LNCaP clone FGC (cell line): ENCODE measurements at places on chromosomes 2 and 18.

GRCh38 chr18:23257137-23257536 lies 121.9 kb downstream of the CABLES1 start:
- no peak for DNase-seq

- no peak for DNase-seq
Measured at GRCh38 chr2:88637464-88637863, 10.2 kb upstream of the EIF2AK3 start.

GRCh38 chr18:63177919-63178821 lies 141.4 kb downstream of the BCL2 start:
- peak; percentile 62 for DNase-seq

GRCh38 chr2:154603682-154604081 lies 94.8 kb upstream of the KCNJ3 start:
- no peak for DNase-seq

DNA sequence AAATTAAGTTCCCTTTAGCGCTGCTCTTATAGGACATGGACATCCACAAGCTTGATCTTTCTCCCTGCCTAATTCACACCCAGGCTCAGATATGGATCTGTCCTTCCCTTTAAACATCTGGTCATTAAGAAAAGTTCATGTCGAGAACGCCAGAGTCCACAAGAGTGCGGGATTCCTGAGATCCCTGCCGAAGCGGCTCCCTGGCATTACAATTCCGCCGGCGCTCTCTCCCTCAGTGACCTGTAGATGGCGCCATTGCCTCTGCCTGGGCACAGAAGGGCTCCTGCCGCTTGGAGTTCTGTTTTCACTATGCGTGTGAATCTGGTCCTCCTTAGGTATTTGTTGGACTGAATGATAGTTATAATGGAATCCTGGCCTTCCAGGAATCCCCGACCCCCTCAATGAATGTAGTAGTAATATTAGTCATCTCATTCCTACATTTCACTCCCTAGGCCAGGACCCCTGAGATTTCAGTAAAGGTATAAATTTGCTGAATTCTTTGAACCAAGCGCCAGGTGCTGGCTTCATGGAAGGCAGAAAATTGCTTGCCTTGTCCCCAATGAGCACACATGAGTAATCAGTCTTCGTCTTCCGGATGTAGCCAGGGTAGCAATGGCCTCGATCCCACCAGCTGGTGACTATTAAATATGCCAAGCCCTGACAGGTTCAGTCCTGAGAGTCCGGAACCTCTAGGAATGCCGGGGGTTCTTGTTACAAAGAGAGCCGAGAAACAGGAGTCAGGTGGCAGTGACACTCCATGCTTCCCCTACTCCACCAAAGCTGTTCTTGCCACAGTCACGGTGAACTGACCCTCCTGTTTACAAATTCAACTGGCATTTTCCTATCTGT lies 26.4 kb upstream of the CD207 start:
- peak; percentile 31 for DNase-seq

- DNase-seq, result no peak
Measured at GRCh38 chr2:234348081-234348480, 148.8 kb downstream of the ARL4C start.

GRCh38 chr2:218888341-218888740 lies 7.7 kb downstream of the WNT10A start:
- DNase-seq, result no peak

- no peak for DNase-seq
Measured at GRCh38 chr18:8871489-8871888, 166.1 kb downstream of the MTCL1 start.

- DNase-seq, result no peak
Measured at GRCh38 chr2:41836948-41837347, 210.9 kb upstream of the PKDCC start.

DNA sequence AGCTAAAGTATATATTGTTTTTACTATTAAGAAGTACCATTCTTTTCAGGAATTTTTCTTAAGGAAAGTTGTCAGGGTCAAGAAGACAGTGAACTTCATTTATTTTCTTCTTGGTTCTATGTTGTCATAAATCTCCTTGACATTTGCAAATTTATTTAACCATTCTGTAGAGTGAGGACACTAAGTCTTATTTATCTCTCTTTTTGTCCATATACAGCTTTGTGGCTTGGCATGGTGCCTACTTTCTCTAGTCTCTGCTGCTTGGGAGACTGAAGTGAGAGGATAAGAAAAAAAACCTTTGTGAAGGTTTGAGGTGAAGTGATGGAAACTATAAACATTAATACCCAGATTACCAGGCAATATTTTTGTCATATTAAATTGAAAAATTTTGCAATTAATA lies 1389.4 kb downstream of the SUCLG1 start:
- no peak for DNase-seq

DNA sequence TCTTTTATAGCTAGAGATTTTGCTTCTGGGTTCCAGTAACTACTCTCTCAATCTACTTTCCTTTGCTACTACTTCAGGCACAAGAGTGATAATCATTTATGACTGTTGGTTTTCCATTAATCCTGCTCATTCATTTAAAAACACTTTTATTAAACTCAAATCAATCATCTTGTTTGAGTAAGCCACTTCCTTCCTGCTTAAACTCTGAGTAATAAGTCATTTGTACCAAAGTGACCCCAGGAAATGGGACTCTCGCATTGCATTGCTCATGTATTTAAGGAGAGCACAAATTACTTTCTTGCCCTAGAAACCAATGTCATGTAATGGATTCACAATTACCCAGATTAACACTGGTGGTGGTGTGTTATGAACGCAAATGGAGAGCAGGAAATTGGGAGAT lies 270.7 kb upstream of the HNMT start:
- no peak for DNase-seq

DNA sequence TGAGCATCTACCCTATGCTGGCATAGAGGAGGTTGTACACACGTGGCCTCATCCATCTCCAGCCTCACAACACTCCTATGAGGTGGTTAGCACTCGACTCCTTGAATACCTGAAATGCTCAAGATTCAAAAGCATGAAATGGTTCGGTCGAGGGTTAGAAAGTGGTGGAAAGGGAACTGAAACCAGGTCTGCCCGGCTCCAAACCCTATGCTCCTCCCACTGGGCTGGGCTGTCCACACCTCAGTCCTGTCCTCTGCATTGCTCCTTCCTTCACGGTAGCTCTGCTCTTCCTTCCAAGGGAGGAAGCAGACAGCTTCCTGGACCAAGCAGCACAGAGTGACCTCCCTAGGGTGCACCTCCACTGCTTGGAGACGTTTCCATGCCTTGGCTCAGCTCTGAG lies 565.2 kb upstream of the ID2 start:
- no peak for DNase-seq

DNA sequence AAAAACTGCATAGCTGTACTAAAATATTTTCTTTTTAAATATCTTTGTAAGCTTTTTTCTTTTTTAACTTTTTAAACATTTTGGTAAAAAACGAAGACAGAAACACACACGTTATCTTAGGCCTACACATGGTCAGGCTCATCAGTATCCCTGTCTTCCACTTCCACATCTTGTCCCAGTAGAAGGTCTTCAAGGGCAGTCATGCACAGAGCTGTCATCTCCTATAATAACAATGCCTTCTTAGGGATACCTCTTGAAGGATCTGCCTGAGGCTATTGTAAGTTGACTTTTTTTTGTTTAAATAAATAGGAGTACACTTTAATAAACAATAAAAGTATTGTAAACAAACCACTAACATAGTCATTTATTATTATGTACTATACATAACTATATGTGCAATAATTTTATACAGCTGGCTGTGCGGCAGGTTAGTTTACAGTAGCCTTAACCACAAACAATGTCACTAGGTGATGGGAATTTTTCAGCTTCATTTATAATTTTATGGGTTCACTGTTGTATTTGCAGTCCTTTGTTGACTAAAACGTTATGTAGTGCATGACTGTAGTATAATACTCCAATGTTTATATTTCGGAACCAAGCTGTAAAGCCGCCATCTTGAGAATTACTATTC lies 124.4 kb downstream of the MAP4K4 start:
- DNase-seq, result peak; percentile 93

DNA sequence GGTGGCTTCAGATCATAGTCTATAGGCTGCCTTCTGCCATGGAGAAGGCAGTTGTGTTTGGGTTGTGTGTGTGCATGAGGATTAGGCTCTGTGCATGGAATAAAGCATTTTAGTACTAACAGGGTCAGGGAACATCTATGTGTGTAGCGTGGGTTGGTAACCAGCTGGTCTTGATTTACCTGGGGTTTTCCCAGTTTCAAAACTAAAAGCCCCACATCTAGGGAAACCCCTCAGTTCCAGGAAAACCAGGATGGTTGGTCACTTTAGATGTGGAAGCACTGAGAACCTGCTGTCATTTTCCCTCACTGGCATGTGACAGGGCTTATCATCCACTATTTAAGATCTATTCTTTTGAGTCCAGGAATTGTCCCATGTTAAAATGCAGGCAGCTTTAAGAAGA lies 116.3 kb downstream of the POLE4 start:
- no peak for DNase-seq

- no peak for DNase-seq
Measured at GRCh38 chr2:8659092-8659734, 22.6 kb upstream of the ID2 start.

DNA sequence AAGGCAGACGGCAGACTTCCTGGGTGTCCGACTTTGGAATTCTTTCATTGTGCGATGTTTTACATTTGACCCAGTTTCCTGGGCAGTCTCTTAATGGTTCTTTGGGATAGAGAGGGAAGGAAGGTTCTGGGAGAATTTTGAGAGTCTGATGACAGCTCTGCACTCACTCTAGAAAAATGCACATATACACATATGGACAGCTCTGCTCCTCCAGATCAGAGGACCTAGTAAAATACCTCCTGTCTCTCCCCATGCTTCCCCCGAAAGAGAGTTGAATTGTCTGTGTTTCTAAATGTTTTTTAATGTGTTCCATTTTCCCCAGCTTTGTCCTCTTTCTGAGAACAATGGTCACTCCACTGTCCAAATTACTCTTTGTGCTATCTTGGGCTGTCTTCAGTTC lies 102.0 kb upstream of the CXCR4 start:
- DNase-seq, result no peak

DNA sequence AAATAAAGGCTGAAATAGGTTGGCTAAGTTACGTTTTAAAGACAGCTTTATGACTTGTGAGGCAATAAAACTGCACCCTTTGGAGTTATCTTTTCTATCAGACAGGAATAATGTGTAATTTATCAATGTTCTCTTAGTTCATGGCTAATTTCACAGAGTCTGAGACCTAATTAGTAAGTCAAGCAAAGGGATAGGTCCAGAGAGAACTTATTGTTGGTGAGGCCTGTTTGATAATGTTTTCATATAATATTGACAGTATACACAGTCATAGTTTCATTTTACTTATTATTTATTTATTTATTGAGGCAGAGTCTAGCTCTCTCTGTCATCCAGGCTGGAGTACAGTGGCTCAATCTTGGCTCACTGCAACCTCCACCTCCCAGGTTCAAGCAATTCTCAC lies 1.9 kb upstream of the IL36RN start:
- no peak for DNase-seq

DNA sequence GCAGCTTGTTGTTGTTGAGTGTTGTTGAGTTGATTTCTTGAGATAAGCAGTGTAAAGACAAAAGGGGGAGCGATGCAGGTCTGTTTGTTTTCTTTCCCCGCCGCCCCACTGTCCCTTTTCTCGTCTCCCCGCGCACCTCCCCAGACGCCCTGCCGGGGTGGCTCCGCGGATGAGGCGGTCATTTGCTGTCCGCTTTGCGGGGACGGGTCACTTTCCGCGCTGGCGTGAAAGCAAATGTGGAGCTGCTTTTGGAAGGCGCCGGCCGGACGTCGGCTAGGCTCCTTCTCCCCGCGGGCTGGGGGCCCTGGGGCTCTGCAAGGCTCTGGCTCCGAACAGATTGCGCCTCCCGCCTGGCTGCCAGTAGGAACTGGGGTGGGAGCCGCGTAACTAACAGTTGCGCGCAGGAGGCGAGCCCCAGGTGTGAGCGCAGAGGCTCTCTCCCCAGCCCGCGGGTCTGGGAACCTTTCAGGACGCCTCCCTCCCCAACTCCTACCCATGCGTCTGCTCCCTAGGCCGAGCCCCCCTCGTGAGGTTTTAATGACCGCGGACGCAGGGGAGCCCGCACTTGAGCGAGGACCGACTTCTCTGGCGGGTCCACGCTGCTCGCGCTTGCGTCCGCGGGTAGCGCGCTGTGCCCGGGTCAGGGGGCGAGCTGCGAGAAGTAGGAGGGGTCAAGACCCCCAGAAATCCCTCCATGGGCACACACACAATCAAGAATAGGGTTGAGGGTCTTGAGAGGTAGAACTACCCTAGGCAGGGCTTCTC lies 146.6 kb downstream of the MEIS1 start:
- DNase-seq, result no peak

DNA sequence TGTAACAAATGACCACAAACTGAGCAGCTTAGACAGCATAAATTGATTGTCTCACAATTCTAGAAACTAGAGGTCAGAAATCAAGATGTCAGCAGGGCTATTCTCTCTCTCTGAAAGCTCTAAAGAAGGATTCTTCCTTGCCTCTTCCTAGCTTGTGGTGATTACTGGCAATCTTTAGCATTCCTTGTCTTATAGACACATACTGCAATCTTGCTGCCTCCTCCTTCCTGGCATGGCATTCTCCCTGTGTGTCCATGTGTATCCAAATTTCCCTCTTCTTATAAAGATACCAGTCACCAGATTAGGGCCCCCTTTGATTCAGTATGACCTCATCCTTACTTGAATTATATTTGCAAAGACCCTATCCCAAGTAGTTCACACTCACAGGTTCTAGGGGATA lies 2.3 kb downstream of the ASB3 start:
- DNase-seq, result no peak

GRCh38 chr2:235856151-235856854 lies 311.9 kb downstream of the GBX2 start:
- no peak for DNase-seq

DNA sequence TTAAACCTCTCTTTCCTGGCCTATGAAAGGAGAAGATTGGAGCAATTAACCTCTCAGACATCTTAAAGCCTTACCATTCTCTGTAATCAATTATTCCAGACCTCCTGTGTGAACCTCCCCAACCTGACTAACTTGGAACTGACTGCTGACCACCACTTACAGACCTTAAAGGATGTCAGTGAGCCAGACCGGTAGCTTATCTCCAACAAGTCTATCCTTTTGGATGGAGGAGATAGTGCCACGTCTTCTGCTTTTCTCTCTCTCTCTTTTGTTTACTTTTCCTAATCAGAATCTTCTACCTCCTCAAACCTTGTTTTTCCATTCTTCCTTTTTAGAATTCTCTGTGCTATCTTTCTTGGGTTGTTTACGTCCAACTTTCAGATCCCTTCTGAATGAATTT lies 57.2 kb downstream of the LRRTM1 start:
- no peak for DNase-seq

GRCh38 chr2:3575534-3576262 lies 638 bp downstream of the RPS7 start:
- DNase-seq, result no peak

- DNase-seq, result no peak
Measured at GRCh38 chr2:239775623-239776435, 249.3 kb downstream of the NDUFA10 start.

DNA sequence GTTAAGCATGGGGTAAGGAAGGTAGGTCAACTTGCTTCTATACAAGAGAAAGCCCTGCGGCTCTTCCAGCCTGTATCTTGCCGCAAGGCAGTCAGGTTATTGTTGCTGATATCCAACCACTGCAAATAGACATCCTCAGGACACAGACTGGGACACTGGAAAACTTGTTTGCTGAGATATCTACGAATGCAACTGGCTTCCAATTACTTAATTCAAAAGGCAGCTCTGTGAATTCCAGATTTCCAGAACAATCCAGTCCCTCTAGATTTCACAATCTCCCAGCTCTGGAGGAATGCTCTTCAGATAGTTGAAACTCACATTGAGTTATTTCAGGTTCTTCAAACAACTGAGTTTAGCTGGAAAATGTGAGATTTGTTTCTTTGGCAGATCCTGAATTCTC lies 34.6 kb upstream of the SP9 start:
- DNase-seq, result no peak

GRCh38 chr2:228669690-228670089 lies 488.2 kb upstream of the SPHKAP start:
- DNase-seq, result no peak
